ENCODE measurements at places on chromosomes 6 and 20.
A peak's percentile ranks its signal among the peaks of the same experiment; 100 is the strongest.

GRCh38 chr6:17120019-17120418 is 18.2 kb downstream of the STMND1 start:
- DNase-seq = no peak

GRCh38 chr20:41462372-41463161 is 95.9 kb upstream of the EMILIN3 start:
- no peak for DNase-seq

- DNase-seq = peak; percentile 53
These were observed 6.4 kb upstream of the FANCE start for GRCh38 chr6:35445691-35446090.

DNA sequence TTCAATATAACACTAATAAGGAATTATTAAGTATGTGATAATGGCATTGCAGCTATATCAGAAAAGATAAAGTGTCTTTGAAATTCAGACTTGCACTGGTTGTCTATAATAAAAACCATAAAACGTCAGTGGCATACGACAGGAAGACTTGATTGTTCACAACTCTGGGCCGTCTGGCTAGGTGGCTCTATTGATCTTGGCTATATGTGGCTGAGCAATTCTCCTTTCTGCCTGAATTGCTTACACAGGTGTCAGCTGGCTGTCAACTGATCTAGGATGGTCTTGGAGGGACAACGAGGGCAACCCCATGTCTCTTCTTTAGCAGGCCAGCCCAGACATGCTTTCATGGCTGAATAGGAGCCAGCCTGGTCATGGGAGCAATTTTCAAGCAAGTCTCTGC is 359.1 kb downstream of the QKI start:
- DNase-seq = no peak

GRCh38 chr6:102562713-102563112 is 1169.2 kb downstream of the GRIK2 start:
- DNase-seq = no peak

- DNase-seq = no peak
These were observed 108.1 kb downstream of the RALGAPA2 start for GRCh38 chr20:20604357-20604756.

GRCh38 chr6:37971711-37972390 is 152.3 kb downstream of the ZFAND3 start:
- DNase-seq = no peak

GRCh38 chr6:69942485-69942884 is 76.1 kb downstream of the COL19A1 start:
- DNase-seq = no peak

- no peak for DNase-seq
These were observed 10.3 kb upstream of the CTAGE9 start for GRCh38 chr6:131721161-131721560.

DNA sequence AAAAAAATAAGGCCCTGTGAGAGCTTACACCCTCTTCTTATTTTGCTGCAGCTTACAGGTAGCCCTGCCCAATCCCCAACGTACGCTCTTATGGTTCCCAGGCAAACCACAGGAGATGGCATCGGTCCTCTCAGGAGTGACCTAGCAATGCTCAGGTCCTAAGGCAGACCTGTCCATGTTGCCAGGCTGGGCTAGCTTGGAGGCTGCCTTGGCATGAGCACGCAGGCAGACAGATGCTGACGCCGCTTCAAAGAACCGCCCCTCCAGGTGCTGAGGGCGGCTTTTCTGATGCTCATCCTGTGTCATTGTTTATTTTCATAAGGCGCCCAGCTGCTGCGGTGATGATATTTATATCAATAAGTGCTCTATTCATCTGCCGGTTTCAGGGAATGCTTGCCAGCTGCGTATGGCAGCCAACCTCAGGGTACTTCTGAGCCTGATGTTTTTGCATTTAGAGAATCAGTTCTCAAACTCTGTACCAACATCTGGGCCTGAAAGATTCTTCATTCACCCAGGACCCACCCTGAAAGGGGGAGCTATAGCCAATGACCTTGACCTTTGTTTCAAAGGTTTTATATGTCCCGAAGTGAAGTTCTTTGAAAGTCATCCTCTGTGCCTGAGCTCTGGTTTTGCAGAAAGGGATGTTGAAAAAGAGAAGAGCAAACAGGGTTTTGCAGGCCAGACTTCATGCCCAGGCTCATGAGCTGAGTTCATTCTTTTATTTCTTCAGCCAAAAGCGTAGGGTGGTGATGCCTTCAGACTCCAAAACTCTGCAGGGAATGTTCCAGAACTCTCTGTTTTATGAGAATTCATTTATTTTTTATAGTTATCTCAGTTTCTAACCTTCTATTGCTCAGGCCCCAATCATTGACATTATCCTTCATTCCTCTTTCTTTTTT is 475.6 kb upstream of the CHD6 start:
- no peak for DNase-seq

- no peak for DNase-seq
These were observed 201.8 kb upstream of the THBS2 start for GRCh38 chr6:169455470-169455869.

- no peak for DNase-seq
These were observed 18.7 kb upstream of the NRSN1 start for GRCh38 chr6:24107294-24107693.

GRCh38 chr20:12371990-12372389 is 454.3 kb downstream of the BTBD3 start:
- no peak for DNase-seq

GRCh38 chr20:44141873-44142272 is 45.1 kb downstream of the JPH2 start:
- no peak for DNase-seq

- DNase-seq = no peak
These were observed 187.6 kb upstream of the CEP162 start for GRCh38 chr6:84415068-84415467.

DNA sequence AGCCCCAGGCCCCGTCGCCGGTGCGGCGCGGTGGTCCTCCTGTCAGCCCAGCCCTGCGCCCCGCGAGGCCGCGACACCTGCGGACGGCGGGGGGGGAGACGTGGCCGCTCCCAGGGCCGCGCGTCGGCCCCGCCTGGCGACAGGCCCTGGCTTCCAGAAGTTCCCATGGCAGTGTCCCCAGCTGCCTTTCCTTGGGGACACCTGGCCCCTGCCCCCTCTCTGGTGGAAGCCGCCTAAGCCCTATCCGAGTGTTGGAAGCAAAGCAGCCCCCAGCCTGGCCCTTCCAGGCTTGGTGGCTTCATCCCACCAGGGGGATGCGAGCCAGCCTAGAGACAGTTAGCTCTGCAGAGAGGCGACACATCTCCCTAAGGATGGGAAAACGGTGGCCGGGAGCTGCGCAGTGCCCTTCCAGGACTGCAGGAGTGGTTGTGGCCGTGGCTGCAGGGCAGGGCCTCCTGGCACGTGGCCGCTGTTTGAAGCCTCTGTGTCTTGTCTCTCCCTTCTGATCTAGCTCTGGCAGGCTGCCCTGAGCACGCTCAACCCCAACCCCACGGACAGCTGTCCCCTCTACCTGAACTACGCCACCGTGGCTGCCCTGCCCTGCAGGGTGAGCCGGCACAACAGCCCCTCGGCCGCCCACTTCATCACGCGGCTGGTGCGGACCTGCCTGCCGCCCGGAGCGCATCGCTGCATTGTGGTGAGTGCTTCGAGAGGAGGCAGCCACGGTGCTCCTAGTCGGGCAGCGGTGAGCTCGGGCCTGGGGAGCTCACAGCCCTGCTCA is 816 bp downstream of the NPEPL1 start:
- peak; percentile 24 for DNase-seq

- no peak for DNase-seq
These were observed 36.8 kb upstream of the SMIM29 start for GRCh38 chr6:34285448-34286164.

GRCh38 chr6:90650041-90650940 is 63.4 kb upstream of the MAP3K7 start:
- DNase-seq = no peak

- no peak for DNase-seq
These were observed 34.4 kb downstream of the ADGRG6 start for GRCh38 chr6:142336183-142336582.

DNA sequence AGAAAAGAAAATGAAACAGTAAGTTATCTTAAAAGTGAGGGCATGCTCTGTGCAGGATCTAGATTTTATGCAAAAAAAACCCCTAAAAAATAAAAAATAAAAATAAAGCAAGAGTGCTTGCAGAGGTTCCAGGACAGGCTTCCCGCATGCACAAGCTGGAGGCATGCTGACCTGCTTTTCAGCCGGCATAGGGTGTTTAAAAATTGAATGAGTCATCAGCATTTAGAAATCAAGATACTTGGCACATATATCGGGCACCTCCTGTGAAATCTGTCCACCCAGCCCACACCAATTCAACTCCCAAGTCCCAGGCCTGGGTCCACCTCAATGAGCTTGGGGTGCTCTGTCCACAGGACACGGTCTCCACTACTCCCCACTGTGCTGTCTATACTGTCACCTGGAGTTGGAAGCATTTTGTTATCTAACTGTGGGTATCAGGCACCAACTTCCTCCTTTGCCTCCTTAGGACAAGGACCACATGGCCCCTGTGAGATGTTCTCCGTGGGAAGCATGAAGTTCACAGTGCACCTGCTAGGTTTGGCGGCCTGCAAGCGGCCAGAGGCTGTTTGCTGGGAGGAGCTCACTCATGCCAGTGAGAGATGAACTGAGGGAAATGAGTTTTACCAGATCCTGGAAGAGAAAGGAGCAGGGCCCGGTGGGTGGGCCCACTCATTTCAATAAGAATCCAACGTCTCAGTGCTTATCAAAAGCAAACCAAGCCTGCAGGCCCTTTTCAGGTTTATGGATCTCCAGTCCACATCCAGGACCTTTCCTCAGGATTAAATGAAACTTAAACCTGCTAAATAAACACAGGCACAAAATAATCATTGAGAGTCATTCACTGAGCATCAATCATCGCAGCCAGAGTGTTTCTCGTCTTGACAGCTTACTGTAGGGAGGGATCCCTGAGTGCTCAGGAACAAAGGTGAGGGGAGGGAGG is 121.1 kb downstream of the FOXA2 start:
- no peak for DNase-seq

GRCh38 chr20:62395311-62396242 is 8.7 kb downstream of the RPS21 start:
- no peak for DNase-seq

DNA sequence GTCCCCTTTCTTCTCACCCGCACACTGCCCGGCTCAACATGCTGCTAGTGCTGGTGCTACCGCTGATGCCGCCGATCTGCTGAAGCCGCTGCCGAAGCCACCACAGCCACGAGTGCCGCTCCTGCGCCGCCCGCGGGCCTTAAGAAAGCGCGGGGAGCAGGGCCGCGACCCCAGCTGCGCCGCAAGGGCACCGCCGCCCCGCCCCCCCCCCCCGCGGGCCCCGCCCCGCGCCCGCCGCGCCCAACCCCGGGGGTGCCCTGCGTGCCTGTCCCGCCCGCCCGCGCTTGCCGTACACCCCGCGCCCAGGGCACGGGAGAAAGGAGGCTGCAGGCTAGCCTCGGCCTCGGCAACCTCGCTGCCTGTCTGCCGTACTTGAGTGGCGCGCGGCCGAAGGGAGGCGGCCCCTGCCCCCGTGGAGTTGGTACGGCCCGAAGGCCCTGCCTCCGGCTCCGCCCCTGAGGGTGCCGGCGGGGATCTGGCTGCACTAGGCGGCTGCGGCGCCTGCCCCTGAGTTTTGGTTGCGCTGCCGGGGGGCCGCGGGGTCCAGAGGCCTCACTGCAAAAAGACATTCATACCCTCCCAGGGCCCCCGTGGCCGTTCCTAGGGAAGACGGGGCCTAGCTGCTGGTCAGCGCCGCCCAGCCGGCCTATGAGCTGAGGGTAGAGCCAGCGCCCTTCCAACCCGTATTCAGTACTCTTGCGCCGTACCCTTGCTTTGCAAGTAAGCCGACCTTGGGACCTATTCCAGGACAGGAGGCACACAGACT is at the start of gene SOD2:
Gene SOD2, minus strand, starts transcription at position 114 of the 766 bp plus-strand sequence. Its CDS starts 74 bp downstream, at position 40.
- peak; percentile 91 for DNase-seq

- DNase-seq = no peak
These were observed 3.4 kb upstream of the TBC1D7 start for GRCh38 chr6:13331516-13332348.

- no peak for DNase-seq
These were observed 6.5 kb upstream of the NUS1 start for GRCh38 chr6:117668736-117669135.

DNA sequence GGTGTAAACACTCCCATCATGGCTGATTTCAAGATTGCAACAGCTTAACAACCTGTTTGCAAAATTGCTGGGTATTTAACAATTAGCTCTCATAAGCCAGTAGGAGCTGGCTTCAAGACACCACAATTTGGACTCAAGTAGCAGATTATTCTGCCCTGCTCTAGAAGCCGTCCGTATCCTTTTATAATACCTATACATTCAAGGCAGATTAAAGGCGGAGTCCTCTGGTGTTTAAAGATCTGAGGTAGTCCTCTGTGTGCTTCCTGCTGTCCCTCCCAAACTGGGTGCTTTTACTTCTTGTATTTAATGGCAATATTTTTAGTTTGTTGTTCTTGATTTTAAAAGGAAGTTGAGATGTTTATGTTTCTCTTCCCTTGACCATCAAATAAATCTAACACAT is 62.2 kb upstream of the SOX4 start:
- no peak for DNase-seq

- DNase-seq = no peak
These were observed 126.7 kb downstream of the AIG1 start for GRCh38 chr6:143187238-143187923.

DNA sequence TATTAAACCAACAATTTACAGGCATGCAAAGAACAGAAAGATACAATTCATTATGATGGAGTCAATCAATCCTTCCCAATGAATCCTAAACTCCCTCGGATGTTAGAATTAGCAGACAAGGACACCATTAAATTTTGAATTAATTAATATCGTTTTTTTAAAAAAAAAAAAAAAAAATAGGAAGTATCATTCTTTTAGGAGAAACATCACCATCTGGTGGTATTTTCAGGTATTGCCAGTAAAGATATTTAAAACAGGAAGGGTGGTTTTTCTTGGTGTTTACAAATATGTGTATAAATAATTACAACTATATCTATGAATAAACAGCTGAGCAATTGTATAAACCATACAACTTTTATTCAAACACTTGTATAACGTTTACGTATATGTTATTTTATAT is 564.4 kb downstream of the HAO1 start:
- DNase-seq = no peak

All from stimulated activated naive CD8-positive, alpha-beta T cell treated with anti-CD3 and anti-CD28 coated beads, Interleukin-15, amount 100 ng/mL, for 72 hours (primary cell).